ENCODE measurements at places on chromosomes 7 and 10.
A peak's percentile ranks its signal among the peaks of the same experiment; 100 is the strongest.

DNA sequence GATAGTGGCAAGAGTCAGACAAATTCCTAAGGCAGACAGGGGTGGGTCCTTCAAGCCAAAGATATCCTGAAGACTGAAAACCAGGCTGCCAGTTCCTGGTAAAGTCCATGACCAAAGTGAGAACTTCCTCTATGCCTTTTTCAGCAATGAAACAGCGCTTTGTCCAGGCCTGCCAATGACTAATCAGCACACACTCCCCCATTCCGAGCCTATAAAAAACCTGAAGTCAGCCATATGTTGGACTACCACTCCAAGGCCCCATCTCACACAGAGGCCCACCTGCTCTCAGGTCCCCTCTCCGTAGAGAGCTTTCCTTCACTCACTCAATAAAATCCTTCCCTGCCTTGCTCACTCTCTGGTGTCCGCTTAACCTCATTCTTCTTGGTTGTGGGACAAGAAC lies 402.2 kb downstream of the ANKRD7 start:
- no peak for DNase-seq

DNA sequence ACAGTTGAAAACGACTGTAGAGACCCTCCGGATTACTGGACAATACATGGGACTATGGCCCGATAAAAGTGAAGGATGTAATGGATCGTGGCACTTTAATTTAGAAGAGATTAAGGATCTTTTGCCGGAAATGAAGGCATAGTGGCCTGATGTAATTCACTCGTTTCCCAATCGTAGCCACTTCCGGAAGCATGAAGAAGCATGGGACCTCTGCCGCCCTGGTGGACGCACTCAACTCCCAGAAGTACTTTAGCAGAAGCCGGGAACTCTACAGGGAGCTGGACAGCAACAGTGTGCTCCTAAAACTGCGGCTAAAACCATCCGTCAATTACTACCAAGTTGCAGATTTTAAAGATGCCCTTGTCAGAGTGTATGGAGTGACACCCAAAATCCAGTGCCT lies 59.6 kb upstream of the NUPR2 start:
- no peak for DNase-seq

GRCh38 chr7:46133072-46133471 lies 212.0 kb upstream of the IGFBP3 start:
- DNase-seq, result no peak

DNA sequence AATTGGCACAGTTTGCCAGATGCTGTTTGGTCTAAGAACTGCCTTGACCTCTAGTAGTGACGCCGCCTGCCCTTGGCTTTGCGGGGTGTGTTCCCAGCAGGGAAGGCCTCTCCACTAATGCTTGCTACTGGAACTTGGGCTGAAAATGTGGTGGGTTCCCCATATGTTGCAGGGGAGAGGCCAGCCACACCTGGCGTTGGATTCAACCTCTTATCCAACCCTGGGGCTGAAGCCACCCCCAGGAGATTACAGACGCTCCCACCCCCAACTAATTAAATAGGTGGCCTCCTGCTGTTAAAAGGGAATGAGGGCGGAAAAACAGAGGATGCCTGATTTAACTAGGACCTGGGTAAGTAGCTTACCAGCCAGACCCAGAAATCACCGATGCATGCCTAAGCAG lies 19.2 kb upstream of the ATOH7 start:
- no peak for DNase-seq

DNA sequence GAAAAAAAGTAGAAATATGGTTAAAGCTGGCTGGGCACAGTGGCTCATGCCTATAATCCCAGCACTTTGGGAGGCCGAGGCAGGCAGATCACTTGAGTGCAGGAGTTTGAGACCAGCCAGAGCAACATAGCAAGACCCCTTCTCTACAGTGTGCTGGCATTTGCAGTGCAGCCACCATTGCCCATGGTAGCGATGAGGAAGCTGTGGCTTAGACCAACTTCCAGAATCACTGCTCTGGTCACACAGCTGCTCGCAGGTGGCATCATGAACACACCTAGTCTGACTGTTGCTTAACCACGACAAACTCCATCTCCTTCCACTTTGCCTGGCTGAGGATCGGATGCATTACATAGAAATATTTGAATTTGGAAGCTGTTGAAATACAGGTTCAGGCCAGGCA lies 137.1 kb downstream of the CUX1 start:
- no peak for DNase-seq

GRCh38 chr7:81503336-81503735 lies 266.5 kb downstream of the HGF start:
- DNase-seq, result no peak

- no peak for DNase-seq
Measured at GRCh38 chr10:127290850-127291249, 94.5 kb upstream of the INSYN2A start.

GRCh38 chr10:79101560-79102497 lies 33.1 kb downstream of the ZMIZ1 start:
- no peak for DNase-seq

GRCh38 chr7:135976312-135977006 lies 700 bp downstream of the MTPN start:
- DNase-seq, result no peak

- DNase-seq, result no peak
Measured at GRCh38 chr7:46145412-46145811, 224.3 kb upstream of the IGFBP3 start.

DNA sequence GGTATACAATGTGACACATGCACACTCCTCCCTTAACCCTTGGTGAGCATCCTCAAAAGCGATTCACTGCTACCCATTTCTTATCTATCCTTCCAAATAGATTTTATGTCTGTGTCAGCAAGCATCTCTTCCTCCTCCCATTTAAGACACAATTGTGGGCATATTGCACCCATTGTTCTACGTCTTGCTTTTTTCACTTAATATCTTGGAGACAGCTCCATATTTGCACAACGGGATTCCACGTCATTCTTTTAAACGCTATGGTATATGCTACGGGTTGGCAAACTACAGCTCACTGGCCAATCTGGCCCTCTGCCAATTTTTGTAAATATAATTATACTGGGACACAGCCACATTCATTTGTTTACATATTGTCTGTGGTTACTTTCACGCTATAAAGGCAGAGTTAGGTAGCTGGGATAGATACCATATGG lies 88.6 kb downstream of the RNF216 start:
- no peak for DNase-seq

GRCh38 chr10:28914701-28915100 lies 237.4 kb downstream of the BAMBI start:
- no peak for DNase-seq

GRCh38 chr7:105014693-105015389 lies 836 bp downstream of the KMT2E start:
- DNase-seq, result peak; percentile 76

DNA sequence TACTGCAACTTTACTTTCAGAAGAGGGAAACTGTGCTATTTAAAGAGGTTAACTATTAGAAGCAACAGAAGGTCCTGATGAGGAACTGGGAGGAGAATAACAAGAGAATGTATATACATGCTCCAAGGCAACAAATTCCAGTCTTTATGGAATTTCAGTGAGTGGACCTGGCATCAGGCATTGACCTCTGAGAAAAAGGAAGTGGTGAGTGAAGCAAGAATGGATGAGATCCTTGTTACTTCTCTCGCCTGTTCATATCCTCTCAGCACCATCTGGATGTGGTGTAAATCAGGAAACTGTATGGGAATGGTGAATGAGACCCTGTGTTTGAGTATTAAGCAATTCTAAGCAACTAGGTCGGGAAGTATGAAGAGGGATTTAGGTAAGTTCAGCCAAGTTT lies 30.3 kb upstream of the KBTBD2 start:
- DNase-seq, result no peak

DNA sequence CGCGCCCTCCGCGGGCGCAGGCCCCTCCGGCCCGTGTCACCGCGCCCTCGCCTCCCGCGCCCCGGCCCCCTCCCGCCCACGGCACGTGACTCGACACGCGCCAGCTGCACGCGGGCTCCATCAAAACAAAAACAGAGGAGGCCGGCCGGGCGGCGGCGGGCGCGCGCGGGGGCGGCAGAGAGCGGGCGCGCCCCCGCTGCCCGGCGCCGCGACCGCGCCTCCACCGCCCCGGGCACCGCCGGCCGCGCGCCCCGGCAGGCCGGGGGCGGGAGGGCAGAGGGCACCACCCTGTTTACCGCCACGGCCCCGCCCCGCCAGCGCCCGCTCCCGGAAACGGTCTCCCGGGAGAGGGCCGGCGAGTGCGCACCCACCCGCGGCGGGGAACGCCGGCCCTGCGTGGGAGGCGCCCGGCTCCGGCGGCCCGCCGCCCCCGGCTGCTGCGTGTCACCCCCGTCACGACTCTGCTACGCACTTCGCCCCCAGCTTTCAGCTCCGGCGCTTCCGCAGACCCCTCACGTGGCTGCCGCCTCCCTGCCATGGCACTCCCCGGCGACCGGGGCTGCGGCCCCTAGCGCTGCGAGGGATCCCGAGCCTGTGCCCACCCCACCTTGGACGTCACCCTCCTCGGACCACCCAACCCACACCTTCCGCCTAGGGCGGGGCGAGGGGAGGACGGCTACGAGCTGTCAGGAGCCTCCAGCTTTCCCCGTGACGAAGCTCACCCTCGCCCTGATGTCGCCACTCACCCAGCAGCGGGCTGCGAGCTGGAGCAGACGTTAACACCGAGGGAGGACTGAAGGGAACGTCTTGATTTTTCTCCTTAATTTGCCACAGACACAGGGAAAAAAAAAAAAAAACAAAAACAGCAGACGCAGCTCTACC lies 221.6 kb upstream of the MKLN1 start:
- peak; percentile 87 for DNase-seq

DNA sequence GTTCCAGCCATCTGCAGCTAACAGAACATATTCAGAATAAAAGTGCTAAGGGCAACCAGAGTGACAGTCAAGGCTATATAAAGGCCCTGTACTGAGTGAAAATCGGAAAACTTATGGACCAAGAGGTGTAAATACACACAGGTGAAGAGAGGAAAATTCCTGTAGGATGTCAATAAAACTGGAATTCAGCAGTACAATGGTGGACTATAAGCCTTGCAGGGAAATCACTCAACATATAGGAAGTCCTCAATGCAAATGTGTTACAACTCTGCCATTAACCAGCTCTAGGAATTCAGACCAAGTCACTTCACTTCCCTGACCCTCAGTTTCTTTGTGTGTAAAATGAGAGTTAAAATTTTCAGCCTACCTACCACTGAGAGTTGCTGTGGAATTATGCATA lies 7.7 kb downstream of the USP6NL start:
- DNase-seq, result no peak

DNA sequence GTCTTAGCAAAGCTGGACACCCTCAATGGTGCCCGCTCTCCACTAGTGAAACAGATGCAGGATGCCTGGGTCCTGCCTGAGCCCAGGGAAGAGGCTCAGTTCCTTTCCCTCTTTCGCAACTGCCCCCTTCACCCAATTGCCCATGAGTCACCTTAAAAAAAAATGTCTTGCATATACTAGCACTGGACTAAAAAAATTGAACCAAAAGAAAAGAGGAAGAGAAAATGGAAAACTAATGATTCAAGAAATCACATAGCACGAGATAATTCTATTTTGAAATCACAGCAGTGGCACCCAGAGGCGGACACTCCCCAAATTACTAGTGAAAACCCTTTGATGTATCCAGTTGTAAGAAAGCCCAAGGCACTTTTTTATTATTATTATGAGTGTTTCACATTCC lies 972.5 kb downstream of the LRMDA start:
- no peak for DNase-seq

- peak; percentile 83 for DNase-seq
Measured at GRCh38 chr10:80453842-80454512, at the start of gene TSPAN14. Gene TSPAN14 (plus strand): TSS chr10:80454310. CDS start chr10:80489234, 34,924 bp downstream.

- no peak for DNase-seq
Measured at GRCh38 chr7:158442260-158442659, 145.4 kb downstream of the PTPRN2 start.
